HL-60 (cell line): ENCODE measurements at places on chromosomes 3 and 15.

- no peak for DNase-seq
These were observed 17.9 kb upstream of the MTHFS start for GRCh38 chr15:79914728-79915127.

DNA sequence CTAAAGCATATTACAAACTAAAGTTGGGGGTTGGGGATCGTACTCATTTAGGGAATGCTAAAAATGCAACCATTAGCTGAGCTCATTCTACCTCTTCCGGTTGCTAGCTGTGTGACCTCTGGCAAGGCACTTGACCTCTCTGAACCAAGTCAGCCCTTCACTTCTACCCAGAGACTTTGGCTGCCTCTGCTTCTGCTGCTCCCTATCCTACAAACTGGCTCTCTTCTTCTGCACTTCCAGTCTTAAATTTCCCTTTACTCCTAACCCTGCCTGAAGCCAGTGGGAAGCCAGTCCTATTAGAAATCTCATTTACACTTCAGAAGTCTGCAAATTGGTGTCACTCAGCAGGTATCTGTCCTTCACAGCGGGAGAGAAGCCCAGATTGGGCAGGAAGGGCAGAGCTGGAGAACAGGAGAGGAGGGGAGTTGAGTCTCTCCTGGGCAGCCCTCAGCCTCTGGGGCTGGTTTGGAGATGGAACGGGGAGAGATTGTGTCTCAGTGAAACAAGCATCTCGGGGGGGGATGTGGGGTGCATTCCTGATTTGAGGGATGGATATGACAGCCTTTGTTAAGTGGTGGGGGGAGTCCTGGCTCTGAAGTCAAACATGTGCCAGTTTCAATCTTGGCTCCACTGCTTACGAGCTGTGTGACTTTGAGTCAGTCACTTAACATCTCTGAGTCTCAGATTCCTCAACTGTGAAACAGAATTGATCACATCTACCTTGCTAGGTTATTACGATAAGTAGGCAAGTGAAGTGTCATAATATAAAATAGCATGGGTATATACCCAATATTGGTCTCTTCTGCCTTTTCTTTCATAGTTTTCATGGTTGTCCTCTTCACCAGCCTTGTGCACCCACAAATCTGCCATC is 7.8 kb upstream of the AEN start:
- DNase-seq, result no peak

GRCh38 chr15:77032052-77032646 is 37.2 kb downstream of the PSTPIP1 start:
- no peak for DNase-seq

GRCh38 chr3:186361762-186362536 is at the start of gene DGKG:
DGKG (minus strand) TSS chr3:186362234; CDS start chr3:186320459, 41,775 bp downstream.
- peak; percentile 83 for DNase-seq

DNA sequence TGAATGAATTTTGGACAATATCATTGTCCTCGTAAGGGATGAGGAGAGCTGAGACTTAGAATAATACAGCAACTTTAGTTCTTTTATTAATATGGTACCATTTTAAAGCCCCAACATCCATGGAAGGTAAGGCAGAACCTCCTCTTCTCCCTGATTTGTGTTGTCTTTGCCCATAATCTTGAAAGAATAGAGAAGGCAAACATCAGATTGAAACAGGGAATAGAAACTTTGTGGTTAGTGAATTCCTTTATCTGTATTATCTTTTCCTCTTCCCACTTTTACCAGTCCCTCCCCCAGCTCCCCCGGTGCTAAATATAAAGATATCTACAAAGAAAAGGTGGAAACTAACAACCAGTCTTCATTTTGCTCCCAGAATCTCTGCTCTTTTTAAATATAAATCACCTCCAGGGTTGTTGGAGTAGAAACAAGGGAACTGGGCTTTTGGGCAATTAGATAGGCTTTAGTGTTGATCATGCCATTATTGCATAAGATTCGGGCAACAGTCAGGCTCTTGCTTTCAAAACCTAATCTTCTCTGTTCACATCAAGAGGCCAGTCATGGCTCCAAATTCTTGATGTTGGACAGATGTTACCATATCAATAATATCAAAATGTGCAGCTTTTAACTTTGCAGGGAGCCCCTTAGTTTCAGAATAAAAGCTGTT is 32.5 kb downstream of the ITPR1 start:
- peak; percentile 44 for DNase-seq

DNA sequence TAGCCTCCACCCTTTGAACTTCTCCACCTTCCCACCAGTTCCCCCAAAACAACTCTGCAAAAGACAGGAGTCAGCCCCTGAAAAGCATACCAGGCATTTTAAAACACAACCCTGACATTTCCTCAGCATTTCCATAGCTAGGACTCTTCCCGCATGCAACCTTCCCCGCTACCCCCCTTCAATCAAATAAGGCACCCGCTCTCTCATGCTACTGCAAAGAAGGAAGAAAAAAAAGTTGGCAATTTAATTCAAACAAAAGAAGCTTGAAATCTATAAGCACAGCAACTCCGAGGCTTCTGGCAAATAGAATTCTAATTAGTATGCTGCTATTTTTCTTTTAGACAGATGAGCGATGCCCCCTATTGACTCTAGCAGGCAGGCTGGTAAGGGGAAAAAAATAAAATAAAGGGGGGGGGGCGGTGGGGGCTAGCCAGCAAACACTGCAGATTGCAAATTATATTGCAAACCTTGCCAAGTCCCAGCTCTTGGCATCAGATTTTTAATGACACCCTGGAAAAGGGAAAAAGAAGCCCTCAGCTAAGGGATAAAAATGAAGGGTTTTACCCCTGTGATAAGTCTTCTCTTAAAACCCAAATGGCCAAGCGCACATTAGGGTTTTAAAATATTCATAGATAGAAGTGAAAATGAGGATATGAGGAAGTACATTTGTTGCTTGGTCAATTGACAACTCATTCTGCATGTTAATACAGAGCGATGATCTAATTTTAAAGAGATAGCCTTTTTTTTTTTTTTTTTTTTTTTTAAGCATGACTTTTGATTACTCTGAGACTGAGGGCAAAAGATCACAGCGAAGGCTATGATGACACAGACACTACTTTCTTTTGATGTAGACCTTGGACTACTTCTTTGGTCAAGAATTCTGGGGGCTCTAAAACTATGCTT is 255.2 kb downstream of the NR2F2 start:
- peak; percentile 33 for DNase-seq

DNA sequence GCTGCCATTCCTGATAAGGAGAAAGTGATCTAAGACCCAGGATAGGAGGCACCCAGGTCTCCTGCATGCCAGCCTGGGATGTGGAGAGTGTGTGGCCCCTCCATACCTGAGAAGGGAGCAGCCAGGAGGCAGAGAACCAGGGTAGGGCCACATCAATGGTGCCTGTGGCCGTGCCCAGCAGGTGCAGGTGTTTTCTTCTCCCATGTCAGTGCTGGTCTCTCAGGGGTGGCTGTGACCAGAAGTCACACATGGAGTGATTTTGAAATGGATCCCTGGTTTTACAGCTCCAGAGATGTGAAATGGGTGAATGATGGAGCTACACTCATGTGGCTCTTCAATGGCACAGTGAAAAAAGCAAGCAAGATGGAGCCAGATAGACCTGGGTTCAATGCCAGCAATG is 3.3 kb upstream of the ISL2 start:
- DNase-seq, result no peak

DNA sequence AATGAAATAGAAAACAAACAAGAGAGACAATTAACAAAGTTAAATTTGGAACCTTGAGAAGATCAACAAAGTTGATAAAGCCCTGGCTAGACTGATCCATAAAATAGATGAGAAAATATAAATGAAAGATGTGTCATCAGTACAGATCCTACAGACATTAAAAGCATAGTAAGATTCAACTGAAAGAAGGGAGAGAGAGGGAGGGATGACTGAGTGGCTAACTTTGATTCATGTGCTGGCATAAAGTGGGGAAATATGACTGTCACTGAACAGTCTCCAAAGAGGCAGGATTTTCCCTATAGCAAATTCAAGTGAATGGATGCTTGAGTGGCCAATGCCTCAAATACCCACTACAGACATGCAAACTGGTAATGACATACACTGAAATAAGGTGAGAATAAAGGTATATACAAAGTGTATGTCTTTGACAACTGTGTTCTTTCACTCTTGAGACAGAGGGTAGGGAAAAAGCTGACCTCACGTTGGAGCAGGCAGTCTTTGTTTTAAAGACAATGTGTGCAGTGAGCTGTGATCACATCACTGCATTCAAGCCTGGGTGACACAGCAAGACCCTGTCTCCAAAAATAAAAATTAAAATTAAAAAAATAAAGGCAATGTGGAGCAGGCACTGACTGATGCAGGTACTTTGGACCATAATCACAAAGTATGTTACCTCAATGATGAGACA is 35.9 kb upstream of the CHD2 start:
- DNase-seq, result no peak

GRCh38 chr15:79157631-79158592 is 67.3 kb upstream of the RASGRF1 start:
- no peak for DNase-seq

- no peak for DNase-seq
These were observed 711.3 kb downstream of the ROBO1 start for GRCh38 chr3:79056498-79056897.
